Inflammatory macrophage treated with lipopolysaccharide for 1 hour (primary cell): ENCODE measurements at places on chromosomes 2 and 18.

- no peak for DNase-seq
These were observed 126.9 kb downstream of the RPIA start for GRCh38 chr2:88818381-88818780.

GRCh38 chr2:180258041-180258537, 251.0 kb upstream of the CWC22 start:
- no peak for DNase-seq

GRCh38 chr2:212669761-212670160, 131.2 kb upstream of the ERBB4 start:
- no peak for DNase-seq

GRCh38 chr2:128436479-128437203, 118.0 kb upstream of the HS6ST1 start:
- DNase-seq = no peak

DNA sequence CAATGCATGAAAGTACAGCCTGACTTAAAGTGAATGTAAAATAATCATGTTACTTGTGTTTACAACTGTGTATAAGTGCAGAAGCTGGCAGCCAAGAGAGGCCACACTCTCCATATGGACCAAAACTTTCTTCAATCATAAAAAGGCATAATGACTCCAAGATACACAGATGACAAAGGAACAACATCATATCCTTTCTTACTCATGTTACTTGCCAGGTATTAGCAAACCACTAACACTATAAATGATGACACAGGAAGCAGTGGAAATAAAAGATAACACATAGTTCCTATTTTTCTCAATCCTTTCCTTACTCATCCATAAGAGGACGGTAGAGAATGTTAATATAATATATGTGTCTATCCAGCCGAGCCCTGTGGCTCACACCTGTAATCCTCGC, 400.0 kb upstream of the CDH2 start:
- no peak for DNase-seq

- no peak for DNase-seq
These were observed 20.3 kb downstream of the ANKRD30B start for GRCh38 chr18:14768241-14768640.

DNA sequence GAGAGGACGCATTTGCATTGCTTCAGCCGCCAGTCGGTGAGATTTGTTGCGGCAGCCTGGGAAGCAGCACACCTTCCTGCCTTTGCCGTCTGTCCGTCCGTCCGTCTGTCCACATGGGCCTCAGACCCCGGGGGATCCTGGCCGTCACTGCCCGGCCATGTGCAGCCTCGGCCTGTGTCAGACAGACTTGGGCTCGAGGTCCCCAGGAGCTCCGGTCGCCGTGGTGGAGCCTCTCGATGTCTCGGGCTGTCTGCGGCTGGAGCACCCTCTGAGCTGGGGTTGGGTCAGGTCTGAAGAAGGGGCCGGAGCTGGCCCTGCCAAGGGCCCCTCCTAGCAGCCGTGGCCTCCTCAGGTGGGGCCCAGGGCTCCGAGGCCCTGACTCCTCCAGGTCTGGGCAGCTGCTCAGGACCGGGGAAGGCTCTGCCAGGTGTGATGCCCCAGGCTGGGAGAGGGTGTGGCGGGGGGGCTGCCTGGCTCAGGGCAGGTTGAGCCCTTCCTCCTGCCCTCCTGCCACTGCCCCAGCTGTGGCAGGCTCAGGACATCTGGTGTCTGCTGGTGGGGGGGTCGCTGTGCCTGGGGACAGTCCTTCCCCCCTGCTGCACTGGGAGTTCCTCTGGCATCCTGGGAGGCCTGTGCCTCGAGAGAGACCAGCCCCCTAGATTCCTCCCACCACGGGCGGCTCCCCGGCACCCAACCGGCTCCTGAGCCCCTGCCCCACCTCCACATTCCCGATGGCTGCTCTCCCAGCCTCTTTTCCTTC, 11.8 kb downstream of the NEU4 start:
- no peak for DNase-seq

DNA sequence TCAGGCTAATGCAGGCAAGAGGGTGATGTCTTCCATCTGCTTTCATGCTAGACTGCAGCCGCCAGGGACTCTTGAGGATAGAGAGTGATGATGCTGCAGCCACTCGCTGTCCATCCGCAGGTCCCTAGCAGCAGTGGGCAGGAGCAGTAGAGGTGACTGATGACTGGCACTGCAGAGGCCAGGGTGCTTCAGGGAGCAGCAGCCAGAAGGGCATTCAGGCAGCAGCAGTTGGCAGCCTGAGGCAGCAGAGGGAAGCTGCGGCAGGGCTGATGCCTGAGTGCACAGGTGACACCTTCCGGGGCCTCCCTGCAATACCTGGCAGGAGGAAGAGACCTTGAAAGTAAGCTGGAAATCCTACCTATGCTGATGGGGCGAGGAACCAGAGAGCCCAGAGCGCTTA, 214.2 kb downstream of the ICOS start:
- DNase-seq = no peak

GRCh38 chr18:48949050-48949605, 1.6 kb downstream of the SMAD7 start:
- no peak for DNase-seq

DNA sequence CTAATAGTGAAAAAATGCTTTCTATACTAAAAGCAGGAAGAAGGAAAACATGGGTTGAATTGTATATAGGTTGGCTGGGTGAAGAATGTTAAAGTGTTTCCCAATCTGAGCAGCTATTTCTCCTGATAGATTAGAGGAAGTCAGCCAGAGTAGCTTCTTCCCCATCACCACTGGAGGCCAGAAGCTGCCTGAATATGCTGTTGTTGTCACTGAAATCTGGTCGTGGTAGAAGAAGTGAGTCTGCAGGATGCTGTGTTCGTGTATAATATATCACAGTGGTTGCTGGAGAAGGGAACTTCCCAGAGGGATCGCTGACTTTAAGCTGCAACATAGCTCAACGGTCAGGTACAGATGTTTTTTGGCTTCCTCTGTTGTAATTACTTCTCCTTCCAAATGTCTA, 247.5 kb upstream of the LRATD1 start:
- no peak for DNase-seq

DNA sequence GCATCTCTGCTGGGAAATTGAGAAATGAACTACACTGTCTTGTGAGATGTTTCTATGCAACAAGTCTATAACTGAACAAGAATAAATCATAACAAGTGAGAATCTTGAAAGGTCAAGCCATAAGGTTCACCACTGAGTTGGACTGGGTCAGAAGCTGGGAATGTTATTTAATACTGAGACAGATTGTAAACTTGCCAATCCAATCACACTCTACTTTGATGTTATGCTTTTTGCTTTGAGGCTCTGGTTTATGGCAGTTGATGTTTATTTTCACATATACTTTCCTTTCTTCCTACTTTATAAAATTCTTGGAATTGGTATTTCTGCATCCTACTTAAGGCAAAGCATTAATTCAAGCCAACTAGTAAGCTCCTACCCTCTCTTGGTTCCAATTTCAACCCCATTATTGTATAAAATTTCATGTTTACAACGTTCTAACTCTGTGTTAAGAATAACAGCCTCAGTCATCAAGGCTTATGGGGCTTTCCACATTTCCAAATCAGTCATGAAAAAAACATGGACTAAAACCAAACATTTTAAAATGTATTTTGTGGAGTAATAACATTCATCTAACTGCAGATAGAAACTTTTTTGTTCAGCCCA, 533.4 kb downstream of the NYAP2 start:
- no peak for DNase-seq

DNA sequence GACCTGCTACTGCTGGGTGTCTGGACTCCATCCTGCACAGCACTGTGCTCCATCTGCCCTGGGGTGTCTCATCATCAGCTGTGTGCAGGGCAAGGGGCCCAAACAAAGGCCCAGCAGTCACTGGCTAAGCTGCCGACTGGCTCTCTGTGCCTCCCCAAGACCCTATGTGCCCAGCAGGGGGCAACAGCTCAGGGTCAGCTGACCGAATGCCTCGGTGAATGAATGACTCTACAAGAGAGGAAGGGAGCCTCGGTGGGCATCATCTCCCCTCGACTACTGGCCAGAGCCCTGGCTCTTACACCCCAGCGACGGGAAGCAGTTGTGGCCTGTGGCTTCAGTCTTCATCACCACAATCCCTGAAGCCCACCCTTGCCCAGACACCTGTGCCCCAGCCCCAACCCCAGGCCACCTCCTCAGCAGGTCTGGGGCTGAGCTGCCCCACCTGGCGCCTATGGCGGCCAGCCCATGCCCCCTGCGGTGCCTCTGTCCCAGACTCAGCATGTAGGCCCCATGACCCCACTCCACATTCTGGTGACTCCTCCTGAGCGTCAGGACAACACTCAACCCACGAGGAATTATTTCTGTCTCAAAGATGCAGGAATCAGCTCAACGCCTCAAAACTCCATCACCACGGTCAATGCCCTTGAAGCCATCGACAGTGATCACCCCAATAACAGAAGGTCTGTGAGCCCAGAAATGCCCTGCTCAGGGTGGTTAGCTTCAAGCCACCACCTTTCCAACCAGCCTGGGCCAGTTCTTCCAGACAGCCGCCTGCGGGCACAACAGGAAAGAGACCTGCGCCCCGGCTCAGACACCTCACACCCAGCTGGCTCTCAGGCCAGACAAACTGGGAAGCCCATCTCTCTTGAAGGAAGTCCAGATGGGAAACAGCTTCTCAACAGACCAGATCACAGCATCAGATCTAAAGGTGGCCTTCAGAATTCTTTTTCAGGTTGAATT, 1.6 kb upstream of the GPR17 start:
- no peak for DNase-seq

DNA sequence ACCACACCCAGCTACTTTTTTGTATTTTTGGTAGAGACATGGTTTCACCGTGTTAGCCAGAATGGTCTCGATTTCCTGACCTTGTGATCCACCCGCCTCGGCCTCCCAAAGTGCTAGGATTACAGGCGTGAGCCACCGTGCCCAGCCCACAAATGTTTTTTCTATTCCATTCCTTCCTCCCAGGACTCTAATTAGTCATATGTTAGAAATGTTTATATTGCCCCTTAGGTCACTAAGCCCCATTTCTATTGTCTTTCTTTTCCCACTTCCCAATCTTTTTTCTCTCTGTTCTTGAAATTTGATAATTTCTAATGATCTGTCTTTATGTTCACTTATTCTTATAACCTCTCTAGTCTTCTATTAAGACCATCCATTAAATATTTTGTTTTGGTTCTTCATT, 31.3 kb upstream of the CDCA7 start:
- no peak for DNase-seq

DNA sequence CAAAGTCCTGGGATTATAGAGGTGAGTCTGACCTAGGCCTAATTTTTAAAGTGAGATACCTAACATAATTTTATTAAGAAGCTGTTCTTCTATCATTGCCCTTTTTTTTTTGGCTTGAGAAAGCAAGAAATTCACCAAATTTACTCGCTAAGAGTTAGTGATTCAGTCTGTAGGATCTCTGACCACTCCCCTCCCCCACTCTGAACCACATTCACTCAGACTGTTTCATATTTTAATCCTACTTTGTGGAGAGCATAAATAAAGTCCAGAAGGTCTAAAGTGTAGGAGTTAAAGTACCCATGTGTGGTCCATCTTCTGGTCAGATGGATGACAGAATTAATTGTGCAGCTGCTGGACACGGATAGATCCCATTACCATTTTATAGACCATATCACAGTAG, 115.8 kb upstream of the MGAT5 start:
- no peak for DNase-seq
